ENCODE measurements at places on chromosomes 11 and 22.

DNA sequence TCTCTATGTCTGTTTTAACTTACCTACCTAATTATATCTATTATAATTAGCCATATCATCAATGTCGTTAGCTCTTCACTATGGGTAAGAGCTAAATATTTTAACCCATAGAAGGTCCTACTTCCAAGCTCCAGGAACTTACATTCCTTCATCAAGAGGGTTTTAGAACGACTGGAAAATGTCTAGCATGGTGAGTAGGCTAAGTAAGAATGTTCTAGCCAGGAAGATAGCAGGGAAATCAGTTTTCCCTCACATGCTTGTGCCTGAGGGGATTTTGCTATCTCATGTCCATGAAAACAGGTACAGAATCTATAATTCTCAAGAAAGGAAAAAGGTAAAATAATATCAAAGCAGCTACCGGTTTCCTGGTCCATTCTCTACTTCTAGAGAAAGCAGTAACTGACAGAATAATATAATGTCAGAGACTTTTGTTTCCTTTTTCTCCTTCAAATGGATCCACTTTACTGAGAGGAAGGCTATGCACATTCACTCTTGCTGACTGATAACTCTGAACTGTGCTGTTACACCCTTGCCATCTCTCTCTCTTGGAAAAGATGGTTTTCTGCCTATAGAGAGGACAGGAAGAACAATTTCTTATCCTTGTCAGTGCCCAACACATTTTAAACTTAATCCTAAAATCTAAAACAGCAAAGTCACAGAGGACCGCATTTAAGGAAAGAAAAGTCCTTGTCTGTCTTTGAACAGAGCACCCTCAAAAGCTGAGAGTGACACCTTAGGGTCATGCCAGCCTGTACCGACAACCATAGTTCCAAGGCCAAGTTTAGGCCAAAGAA lies 67.0 kb downstream of the MAML2 start:
- peak; percentile 24 for DNase-seq

DNA sequence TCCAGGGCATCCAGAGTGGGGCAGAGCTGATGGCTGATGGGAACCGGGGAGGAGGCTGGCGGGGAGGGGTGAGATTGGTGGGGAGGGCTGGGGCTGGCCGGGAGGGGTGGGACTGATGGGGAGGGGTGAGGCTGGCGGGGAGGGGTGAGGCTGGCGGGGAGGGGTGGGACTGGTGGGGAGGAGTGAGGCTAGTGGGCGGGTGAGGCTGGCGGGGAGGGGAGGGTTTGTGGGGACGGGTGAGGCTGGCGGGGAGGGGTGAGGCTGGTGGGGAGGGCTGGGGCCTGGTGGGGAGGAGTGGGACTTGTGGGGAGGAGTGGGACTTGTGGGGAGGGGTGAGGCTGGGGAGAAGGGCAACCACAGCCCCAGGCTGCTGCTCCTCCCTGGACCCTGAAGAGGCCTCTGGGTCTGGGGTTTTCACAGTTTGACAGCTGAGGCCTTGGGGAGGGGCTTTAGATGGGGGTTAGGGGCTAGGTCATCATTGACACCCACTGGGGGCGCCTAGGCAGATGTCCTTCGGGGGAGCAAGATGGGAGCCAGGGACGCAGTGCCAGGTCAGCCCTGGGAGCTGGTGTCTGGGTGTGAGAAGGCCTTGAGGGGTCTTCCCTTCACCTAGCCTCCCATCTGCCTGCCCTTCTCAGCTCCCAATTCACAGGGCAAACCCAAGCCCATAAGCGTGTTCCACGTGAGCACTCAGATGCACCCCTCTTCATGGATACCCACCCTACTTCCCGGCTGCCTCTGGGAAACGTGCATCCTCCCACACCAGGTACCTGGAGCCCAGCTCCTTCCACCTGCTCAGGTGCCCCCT lies 26.7 kb downstream of the PARVG start:
- no peak for DNase-seq

GRCh38 chr11:111557425-111558111 lies 17.0 kb downstream of the LAYN start:
- peak; percentile 45 for DNase-seq

GRCh38 chr11:73218106-73218829 lies at the start of gene P2RY2:
Gene P2RY2, plus strand, starts transcription at chr11:73218281. Its CDS starts 15,879 bp downstream, at chr11:73234160.
- peak; percentile 84 for DNase-seq

GRCh38 chr11:86230921-86231434 lies 13.6 kb upstream of the EED start:
- DNase-seq: no peak

- DNase-seq: no peak
Observed at GRCh38 chr11:131762346-131763110, 392.1 kb downstream of the NTM start.

DNA sequence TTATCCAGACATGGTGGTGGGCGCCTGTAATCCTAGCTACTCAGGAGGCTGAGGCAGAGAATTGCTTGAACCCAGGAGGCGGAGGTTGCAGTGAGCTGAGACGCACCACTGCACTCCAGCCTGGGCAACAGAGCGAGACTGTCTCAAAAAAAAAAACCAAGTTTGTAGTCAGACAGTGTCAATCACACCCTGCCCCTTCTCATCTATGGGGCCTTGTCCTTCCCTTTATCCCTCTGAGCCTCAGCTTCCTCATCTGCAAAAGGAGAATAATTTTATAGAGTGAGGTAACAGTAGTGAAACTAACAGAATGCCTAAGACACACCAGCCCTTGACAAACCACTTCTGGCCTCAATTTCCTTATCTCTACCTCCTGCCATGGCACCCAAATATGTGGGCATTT lies 10.7 kb downstream of the BCL9L start:
- no peak for DNase-seq

- peak; percentile 65 for DNase-seq
Observed at GRCh38 chr11:2194877-2195755, 23.5 kb upstream of the TH start.

- no peak for DNase-seq
Observed at GRCh38 chr11:92342034-92342720, 117.6 kb downstream of the FAT3 start.

Data from hepatocyte (in vitro differentiated cells).